ENCODE measurements at places on chromosomes 3 and 15.

DNA sequence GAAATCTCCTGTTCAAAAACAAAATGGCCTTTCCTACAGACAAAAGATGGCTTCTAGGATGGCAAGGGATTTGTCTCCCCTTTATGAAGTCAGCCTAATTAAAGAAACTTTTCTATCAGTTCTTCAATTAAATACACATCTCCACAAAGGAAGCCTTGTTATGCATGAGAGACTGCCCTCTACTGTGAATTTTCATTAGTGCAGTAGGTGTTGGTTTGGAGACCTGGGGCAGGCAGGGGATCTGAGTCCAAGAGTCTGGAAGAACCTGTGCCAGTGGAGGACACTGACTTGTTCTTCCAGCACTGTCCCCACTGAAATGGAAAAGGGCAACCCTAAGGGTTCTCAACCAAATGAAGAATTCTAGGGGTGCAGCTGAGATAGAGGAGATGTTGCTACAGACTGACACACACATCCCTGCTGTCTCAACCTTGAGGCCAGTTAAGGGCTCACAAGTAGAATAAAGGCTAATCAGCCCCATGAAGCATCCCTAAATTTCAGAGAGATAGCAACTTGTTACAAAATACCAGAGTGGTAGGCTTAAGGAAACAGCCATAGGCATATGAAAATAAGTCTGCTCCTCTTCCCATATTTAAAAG lies 174.0 kb upstream of the PRICKLE2 start:
- no peak for DNase-seq

GRCh38 chr3:188659449-188660090 lies 505.6 kb downstream of the LPP start:
- DNase-seq: no peak

DNA sequence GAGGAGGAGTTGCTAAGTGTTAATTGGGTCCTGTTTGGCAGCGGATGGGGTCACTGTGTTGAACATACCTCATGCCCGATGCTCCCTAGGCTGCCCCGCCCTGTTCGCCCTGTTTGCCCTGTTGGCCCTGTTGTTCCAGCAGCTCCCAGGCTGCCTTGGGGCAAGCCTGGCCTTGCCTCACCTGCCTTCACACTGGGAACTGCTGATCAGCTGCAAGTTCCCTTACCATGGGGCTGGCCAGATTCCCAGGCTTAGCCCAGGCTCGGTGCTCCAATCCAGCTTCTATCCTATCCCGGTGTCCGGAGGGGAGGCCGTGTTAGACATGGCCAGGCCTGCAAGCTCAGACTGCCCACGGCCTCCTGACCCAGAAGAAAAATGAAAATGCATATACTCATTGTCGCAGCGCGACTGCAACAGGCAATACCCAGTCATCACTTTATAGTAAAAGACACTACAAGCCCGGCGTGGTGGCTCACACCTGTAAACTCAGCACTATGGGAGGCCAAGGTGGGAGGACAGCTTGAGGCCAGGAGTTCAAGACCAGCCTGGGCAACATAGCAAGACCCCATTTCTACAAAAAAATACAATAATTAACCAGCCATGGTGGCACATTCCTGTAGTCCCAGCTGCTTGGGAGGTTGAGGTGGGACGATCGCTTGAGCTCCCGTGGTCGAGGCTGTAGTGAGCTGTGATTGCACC lies 42.9 kb upstream of the ZNF710 start:
- DNase-seq: no peak

DNA sequence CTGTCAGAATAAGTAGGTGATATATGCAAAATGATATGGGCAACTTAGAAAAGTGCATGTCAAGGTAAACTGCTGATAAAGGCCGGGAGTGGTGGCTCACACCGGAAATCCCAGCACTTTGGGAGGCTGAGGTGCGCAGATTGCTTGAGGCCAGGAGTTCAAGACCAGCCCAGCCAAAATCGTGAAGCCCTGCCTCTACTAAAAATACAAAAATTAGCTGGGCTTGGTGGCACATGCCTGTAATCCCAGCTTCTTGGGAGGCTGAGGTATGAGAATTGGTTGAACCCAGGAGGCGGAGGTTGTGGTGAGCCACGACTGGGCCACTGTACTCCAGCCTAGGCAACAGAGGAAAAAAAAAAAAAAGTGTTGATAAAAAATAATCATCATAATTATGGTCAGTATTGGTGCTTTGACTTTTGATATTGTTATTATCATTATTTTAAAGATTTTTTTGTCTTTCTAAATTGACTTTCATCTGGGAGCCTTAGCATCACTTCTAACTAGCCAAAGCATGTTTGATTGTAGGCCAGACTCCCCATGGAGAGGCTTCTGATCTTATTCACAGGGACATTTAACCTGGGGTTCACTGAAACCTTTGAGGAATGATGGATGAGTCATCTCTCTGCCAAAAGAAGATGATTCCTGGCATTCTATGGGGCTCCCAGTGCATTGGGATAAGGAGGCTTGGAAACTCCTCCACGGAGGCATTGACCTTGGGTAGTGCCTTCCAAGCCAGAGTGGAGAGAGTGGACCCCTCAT lies 5.6 kb downstream of the ZBTB38 start:
- no peak for DNase-seq

- no peak for DNase-seq
Measured at GRCh38 chr3:12982619-12983101, 90.6 kb downstream of the IQSEC1 start.

DNA sequence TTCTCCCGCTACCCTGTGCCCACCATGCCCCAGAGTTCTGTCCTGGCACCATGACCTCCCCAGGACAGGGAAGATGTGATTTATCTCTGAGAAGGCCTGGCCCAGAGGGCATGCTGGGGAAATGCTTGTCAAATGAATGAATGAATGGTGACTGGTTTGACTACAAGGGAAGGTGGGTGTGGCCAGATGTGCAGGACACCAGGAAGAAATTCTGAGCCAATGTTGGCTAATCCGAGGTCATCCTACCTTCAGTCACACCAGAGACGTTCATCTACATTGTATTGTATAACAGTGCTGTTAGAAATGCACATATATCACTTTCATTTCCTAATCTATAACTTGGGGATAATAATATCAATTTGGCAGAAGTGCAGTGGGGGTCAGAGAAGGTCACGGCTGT lies 138.4 kb downstream of the FAM43A start:
- no peak for DNase-seq

DNA sequence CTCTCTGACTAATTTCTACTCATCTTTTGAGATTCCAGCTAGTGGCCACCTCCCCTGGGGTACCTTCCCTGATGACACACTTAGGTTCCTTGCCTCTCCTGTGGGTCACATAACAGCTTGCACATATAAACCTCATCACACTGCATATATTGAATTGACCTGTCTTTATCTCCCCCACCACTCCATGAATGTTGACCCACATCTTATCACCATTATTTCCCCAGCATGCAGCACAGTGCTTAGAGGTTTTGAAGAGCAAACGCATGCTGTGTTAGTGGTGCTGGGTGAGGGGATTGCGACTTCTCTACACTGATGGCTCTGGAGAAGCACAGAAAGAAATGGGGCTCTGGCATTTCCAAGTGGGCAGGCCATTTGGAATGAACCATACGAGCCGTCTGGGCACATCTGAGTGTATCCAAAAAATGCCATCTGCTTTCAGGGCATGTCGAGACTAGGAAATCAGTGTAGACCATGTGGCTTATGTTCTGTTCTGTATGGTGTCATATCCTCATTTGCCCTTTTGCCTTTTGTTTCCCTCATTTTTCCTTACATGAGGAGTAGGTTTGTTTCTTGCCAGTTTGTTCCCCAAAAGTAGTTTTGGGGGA lies 333.2 kb upstream of the TRIM42 start:
- no peak for DNase-seq

DNA sequence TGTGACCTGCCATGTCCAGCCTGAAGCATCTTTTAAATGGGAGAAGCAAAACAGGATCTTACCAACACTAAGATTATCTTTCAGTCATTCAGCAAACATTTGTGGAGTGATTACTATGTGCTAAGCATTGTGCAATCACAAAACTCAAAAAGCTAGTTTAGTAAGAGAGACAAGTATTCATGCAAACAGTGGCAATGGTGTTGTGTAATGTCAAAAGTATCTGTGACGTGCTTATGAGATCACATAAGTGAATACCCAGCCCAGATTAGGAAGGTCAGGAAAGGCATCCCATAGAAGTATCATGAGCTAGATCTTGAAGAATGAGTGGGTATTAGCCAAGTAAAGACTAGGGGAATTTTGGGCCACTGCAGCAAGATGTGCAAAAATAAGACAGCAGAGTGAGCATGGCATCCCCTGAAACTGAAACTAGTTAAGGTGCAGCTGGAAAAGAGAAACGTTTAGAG lies 32.1 kb downstream of the SEC62 start:
- DNase-seq: no peak

DNA sequence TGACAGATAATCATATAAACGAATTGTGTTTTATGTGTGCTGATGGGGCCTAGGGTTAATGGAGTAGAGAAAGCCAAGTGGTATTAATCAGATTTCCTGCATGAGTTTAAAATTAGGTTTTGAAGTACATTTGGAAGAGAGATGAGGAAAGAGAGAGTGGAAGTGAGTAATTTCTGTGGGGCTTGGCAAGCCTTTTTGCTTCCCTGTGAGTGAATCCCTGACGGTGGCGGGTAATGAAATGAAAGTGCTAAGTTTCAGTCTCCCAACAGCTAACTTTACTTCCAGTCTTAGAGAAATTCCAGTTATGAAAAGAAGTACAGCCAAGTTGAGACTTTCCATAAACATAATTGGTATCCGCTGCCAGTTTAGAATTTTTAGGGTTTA lies 139.4 kb downstream of the BBX start:
- DNase-seq: no peak
